ENCODE measurements at places on chromosomes 5 and 9.

DNA sequence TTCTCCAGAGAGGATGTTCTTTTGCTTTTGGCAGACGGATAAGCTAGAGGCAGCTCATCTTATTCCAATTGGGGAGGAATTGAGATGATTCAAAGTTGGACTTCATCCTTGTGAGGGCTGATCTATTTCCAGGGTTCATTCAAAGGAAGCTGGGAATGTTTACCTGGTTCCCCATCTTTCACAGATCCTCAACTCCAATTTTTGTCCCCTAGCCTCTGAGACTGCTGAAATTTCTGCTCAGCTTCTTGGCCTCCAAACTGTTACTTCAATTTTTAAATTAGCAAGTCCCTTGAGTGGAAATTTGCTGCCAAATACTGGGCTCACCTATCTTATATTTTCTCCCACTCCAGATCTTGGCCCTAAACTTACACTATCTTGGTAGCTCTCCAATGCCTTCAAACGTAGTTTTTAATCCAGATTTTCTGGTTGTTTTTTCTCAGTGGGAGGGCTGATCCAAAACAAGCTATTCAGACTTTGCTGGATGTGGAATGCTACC, 93.9 kb upstream of the NEK6 start:
- no peak for DNase-seq

DNA sequence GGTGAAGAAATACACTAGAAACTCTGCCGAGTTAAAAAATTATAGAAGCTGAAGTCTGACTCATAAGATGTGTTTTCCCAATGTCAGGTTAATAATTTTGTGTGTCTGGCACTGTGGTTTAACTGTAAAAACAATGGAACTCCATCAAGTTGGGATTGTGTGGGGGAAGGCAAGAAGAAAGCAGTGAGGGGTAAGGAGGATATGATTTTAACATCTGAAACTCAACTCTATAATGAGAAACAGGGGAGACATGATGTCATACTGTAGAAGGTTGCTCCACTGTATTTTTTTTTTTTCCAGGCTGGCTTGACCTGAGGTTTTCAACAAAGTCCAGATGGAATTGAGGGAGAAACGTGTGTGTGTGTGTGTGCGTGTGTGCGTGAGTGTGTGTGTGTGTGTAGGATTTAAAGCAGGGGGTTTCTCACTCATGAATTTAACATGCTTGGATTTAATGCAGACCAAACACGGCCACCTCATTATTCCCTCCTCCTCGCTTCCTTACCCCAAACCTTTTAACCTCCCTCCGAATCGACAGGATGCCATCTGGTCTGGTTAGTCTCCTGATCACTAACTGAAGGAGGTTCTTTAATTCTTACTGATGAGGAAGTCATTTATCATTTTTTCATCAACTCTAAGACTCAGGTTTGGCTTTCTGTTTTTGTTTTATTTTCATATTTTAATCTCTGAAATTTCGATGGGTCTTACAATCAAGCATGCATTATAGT, 140.2 kb upstream of the LPAR1 start:
- no peak for DNase-seq

DNA sequence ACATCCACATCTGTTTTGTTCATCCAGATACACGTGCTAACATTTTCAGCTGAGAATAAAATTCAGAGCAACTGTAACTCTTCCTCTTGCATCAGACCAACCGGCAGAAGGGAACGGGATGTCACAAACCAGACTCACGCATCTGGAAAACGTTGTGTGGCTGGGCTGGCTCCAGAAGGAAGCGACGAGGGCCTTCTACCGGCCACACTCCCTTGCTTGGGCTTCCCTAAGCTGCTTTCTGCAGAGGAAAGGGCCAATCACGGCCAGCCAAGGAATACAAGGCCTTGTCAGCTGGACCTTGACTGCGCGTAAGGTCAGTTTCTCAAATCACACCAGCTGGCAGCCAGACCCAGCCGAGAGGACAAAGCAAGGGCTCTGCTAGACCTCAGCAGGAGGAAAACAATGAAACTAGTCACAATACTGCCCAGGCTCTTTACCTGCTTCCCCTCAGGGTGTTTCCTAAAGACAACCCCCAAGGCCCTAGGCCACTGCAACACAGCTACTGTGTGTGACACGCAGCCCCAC, 106.1 kb downstream of the THBS4 start:
- no peak for DNase-seq

- no peak for DNase-seq
These were observed 52.3 kb upstream of the CNTLN start for GRCh38 chr9:17082343-17083064.

DNA sequence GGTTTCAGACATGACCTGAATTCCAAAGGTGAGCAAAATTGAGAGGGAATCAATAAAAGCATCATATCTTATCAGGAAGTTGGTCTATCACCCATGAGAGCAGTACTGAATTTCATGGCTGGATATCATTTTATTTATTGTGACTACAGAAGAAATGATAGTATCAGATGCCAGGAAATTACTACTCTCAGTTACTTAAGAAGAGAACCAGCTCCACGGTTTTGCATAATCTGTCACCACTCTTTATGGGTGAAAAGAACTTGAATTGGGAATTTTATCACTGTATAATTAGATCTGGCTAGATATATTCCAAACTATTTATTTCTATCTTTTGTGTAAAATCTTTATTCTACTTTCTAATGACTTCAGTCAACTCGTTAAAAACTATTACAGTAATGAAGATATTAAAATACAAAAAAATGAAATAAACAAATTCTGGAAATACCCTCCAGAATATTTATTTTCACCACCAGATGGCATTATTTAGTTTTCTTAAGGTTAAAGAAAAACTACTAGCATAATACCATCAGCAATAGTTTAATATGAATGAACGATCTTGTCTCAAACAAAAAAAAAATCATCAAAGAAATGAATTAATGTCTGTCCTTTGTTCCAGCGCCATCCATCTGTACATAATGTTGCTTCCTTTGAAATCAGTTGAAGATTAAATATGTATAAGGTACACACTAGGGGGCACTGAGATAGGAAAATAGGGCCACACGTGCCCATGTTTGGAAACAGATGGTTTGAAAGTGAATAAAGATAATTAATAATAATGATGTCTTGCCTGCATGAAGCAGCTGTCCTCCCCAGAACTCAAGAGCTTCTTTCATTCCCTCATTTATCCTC, 84.7 kb upstream of the SLCO6A1 start:
- DNase-seq: no peak

DNA sequence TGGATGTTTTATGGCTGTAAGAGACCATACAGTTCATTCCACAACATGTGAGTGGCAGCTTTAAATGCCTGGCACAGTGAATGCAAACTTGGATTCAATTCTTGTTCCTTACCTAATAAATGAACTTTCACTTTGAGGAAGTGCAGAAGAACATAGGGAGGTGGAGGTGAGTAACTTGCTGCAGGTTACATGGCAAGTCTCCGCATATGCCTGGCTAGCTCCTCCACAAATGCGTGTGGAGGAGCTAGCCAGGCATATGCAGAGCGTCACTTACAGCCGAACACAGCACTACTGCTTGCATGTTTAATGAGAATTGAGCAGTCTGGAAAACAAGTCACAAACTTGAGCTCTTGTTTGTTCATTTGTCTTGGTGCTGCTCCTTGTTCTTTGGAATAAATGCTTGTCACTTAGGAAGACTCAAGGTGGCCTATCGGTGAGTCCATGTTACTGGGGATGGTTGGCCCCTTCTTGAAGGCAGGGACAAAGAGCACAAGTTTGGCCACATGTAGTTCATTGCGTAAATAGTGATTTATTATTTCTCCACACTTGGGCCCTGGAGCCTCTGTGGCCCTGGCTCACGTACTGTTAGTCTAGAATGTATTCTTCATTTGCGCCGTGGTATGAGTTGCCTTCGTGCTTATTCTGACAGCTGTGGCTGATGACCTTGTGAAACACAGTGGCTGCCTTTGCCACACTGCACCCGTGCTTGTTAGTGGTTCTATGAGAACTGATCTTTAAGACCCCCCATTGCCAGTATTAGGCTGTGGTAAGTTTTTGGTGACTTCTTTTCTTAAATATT, 3.1 kb downstream of the ISOC1 start:
- no peak for DNase-seq

GRCh38 chr5:39464088-39464487, 39.3 kb upstream of the DAB2 start:
- DNase-seq: no peak

GRCh38 chr9:116565986-116566385, 121.1 kb upstream of the TRIM32 start:
- no peak for DNase-seq

DNA sequence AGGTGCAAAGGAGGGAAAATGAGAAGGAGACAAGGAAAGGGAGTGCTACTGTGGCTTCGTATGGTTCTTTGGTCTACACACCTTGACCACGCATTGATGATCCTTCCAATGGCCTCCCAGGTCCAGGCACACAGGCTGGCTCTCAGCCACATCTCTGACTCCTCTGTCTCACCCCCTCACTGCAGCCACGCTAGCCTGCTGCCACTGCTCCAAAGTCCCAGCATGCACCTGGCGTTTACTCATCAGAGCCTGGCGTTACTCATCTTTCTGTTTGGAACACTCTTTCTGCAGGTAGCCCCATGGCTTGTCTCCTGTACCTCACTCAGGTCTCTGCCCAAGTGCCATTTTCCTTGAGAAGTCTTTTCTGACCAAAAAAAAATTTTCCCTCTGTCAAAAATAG, 195.5 kb downstream of the SNCAIP start:
- DNase-seq: no peak

GRCh38 chr9:131627648-131628458, 82.5 kb downstream of the PRRT1B start:
- no peak for DNase-seq

DNA sequence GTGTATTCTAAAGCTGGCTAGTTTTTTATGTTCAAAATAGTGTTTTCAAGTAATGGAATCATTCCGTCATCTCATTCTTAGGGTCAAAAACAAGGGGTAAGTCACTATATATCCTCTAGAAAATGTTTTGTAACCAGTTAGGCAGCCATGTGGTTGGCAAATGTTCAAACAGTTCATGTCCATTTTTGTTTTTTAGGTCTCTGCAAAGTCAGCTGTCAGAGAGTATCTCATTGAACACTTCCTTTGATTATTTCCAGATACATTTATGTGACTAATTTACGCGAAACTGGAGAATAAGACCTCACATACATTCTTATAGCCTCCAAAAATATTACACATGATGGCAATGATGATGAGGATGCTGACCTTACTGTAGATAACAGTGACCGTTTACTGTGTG, 50.4 kb downstream of the TRIO start:
- DNase-seq: no peak

GRCh38 chr5:66551945-66552344, 44.2 kb upstream of the MAST4 start:
- DNase-seq: no peak

DNA sequence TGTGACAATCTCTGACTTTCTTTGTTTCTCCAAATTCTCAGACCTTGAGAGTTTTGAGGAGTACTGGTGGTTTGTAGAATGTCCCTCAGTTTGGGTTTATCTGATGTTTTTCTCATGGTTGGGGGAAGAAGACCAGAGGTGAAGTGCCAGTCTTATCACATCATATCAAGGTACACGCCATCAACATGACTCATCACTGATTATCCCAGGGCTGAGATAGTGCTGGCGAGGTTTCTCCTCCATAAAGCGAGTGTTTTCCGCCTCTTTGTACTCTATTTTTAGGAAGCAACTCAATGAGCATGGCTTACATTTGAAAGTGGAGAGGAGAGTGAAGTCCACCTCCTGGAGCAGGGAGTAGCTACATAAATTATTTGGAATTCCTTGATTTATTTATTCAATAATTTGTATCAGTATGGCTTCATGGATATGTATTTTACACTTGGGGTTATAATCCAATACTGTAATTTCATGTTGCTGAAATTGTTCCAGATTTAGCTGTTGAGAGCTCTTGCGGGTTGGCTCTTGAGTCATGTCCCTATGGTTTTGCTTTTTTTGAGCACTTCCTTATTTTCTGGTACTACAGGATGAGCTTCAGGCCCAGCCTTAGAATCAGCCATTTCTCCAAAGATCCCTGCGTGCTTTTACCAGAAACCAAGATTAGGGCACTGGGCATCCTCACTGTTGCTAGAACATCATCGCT, 23.9 kb downstream of the DCANP1 start:
- no peak for DNase-seq

DNA sequence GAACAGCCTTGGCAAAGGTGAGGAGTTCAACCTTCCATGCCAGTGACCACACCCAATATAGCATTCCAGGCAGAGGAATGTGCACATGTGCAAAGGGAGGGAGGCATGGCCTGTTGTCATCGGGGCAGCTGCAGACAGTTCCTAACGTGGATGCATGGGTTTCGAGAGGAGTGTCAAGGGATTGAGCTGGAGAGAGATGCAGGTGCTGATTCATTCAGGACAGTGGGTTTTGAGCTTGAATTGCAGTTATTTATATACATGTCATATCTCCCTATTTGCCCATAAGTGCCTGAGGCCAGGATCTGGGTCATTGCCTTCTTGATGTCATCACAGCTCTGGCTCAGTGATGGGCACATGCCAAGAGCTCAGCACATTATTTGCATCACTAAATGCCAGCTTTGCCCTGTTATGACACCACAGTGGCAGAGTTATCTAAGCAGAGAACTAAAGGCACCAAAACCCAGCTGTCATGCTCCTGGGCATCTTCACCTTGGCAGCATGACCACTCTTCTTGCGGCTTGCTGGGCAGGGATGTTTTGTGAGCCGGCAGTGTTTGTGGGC, 278.0 kb downstream of the NTRK2 start:
- DNase-seq: no peak

- no peak for DNase-seq
These were observed 451.7 kb downstream of the AGTPBP1 start for GRCh38 chr9:85290019-85290418.

All from upper lobe of left lung (tissue), 6 donors.